Activated T-cell treated with anti-CD3 and anti-CD28 coated beads for 4 hours (primary cell): ENCODE measurements at places on chromosomes 12 and 14.
A peak's percentile ranks its signal among the peaks of the same experiment; 100 is the strongest.

GRCh38 chr12:124829708-124830304 is 33.9 kb downstream of the SCARB1 start:
- DNase-seq: no peak

DNA sequence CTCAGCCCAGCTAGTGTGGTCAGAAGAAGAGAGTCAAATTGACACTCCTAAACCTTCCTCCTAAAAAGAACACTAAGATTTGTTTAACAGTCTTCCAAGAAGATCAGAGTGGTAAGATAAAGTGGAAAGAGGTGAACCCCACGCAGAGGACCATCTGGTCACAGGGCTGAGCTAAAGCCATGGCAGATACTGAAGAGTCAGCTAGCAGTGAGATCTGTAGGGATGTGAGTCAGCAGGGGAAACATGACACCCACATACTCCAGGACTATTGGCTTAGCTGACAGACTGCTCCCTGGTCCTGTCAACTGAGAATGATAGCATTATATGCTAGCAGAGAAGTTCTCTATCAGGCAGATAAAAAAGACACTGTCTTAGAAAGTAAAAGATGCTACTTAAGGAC is 269.4 kb upstream of the ALG10 start:
- no peak for DNase-seq

DNA sequence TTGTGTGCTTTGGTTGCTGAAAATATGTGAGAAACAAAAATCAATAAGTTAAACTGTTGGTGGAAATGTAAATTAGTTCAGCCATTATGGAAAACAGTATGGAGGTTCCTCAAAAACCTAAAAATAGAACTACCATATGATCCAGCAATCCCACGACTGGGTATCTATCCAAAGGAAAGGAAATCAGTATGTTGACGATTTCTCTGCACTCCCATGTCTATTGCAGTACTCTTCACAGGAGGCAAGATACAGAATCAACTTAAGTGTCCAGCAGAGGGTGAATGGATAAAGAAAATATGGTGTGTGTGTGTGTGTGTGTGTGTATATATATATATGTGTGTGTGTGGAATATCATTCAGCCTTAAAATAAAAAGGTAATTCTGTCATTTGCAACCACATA is 159.5 kb downstream of the PTPRO start:
- DNase-seq: no peak

DNA sequence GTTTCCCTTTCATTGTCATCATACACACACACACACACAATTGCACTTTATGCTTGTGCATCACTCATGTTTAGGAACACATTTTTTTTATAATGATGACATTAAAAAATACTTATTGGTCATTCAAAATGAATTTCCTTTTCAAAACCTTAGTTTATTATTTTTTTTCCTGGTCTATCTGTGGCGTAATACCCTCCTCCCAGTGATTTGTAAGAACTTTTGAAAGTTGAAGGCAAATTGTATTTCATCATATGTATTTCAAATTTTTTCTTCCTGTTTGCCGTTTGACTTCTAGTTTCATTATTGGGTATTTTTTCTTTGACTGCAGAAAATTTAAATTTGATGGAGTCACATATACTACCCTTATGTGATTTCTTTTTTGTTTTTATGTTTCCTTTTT is 2.5 kb upstream of the LRRK2 start:
- DNase-seq: no peak

GRCh38 chr12:120278137-120279069 is 12.9 kb upstream of the PXN start:
- DNase-seq: no peak

DNA sequence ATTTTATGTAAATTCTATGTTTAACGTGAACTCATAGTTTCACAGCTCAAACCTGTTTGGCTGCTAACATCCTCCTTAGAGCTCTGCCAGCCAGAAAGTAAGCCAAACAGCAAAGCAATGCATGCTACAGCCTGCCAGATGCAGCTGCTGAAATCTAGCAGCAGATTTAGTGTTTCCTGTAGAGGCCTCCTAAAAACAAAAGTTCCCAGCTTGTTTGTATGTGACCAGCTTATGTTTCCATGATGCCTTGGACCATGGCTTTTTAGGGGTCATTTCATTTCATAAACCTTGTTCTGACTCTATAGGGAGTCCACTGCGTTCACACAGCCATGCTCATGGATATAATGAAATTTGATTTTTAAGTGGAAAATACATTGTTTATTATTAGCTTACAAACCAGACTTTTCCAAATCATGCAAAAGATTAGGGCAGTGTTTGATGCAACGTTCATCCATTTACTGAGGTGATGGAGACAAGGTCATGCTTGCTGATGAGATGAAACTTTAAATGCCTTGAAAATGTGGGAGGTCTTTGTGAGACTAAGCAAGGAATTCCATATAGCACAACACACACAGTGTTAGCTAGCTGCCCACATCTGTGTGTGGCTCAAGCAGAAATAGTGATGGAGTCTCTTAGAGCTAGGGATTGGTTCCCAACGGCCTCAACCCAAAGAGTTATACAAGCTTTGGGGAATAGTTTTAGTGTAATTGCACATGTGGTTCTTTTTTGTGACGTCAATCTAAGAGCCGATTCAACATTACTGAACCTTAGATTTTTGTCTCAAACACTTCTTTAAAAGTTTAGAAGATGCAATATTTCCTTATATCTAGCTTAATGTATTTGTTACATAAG is 157.5 kb upstream of the LRIG3 start:
- no peak for DNase-seq

DNA sequence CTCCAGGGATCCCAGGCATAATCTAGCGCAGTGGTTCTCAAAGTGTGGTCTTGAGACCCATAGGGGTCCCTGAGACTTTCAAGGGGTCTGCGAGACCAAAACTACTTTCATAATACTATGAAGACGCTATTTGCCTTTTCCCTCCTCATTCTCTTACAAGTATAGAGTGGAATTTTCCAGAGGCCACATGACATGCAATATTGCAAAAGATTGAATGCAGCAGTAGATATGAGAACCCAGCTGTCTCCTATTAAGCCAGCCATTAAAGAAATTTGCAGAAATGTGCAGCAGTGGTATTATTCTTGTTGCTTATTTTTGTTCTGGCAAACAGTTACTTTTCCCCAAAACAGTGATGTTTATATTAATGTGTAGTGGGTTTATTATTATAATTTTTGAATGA is 62.8 kb downstream of the VWF start:
- DNase-seq: no peak

GRCh38 chr12:6182279-6182898 is 17.8 kb upstream of the CD9 start:
- no peak for DNase-seq

- no peak for DNase-seq
Measured at GRCh38 chr12:117178301-117178700, 12.0 kb downstream of the FBXO21 start.

DNA sequence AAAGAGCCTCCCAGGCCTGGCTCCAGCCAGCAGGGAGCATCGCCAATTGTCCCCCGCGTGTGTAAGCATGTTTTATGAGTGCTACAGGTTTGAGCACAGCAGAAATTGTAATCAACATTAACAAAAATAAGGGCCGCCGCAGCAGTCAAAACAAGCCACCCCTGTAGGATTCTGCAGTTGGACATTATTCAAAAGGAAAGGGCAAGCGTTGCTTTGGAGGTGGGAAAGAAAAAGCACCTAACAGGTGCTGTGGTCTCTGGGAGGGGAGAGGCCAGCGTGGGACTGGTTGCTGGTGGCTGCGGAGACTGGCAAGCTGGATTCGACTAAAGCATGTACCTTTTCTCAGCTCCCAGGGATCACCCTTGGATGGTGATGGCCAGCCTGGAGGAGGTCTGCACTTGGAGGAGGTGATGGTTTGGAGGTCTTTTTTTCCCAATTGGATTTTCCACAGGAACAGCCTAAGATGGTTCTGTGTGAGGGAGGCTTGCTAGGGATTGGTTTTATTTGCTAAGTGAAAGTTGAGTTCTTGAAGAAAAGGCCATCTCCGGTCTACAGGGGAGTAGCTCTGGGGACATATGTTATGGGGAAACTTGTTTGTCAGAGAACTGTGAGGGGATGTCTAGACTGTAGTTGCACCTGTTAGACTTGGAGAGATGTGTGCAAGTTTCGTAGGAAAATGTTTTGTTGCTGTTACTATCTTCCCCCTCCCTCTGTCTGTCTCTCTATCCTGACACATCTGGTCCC is 2.0 kb downstream of the DYRK2 start:
- DNase-seq: no peak

GRCh38 chr14:81222126-81222525 is 1.4 kb upstream of the GTF2A1 start:
- DNase-seq: no peak

DNA sequence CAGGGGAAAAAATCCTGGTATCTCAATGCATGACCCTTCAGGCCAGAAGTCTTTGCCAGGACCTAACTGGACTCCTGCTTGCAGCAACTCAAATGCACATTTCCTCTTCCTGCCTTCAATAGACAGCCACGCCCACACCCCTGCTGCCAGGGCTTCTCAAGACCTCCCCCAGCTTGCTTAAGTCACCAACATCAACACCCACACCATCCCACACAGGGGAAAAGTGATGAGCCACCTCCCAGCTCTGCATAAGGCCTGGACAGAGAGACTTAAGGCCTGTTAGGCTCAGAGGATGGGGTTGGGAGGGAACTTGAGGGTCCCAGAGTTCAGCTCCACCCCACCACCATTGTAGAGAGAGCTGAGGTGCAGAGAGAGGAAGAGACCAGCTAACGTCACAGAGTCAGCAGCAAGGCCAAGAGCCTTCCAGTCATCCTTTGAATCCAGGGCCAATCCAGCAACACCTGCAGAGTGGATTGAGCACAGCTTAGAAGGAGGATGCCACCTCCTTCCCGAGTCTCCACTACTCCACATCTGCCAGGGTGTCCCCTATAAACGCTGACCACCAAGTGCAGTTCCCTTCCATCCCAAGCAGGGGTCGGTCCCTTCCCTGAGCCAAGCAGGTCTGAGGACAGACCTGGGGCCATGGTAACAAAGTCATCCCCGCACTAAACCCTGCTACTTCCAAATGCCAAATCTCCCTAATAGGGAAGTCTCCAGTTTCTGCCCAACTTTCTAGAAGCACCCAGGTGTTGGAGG is 50.0 kb downstream of the KDM2B start:
- peak; percentile 89 for DNase-seq

- no peak for DNase-seq
Measured at GRCh38 chr12:93645702-93646101, 31.5 kb upstream of the CRADD start.

GRCh38 chr12:122990961-122991622 is 10.6 kb downstream of the ARL6IP4 start:
- no peak for DNase-seq

- no peak for DNase-seq
Measured at GRCh38 chr12:75271576-75271975, 58.5 kb downstream of the CAPS2 start.

DNA sequence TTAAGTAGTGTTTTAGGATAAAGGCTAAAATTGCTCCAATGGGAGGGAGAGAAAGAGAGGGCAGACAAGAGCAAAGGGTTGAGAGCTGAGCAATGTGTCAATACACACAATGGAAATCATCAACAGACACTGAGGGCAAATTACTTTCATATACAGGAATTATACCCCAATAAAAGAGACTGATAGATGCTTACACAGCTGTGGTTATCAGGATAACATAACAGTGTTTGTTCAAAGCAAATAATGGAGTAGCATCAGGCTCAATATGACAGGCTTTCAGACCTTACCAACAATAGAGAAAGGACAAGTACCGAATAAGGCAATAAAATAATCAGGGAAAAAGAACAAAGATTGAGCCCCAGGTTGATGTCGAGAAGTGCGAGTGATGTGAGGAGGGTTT is 53.4 kb upstream of the DIO2 start:
- DNase-seq: no peak

GRCh38 chr12:110896559-110896958 is 23.8 kb downstream of the MYL2 start:
- DNase-seq: no peak

DNA sequence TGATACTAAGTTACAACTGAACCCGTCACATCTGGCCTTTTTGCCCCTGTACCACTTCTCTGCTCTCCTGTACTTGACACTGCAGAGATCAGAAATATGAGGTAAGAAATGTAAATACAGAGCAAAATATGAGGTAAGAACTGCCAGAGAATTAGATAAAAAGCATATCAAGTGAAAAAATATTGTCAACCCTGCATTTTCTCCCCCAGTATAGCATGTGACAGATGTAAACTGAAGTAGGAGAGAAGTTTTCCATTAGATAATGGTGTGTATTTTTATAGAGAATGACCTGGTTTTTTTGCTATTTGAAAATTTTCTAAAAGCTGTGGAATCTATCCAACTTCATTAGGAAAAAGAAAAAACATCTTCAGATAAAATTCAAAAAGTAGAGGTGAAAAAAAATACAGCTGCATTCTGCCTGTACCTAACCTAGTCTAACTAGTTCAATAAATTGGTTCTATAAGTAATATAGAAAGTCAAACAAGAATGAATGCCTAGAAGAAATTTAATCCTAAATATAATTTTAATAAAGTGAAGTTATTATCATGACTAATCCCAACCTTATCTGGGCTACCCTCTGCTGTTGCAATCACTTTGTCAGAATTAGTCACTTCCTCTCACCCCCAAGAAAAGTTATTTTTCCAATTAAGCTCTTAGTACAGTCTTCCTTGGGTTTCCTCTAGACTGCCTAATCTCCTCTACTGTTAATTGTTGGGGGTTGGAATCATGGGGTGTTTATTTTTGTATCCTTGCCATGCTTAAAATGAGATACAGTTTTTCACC is 210.0 kb downstream of the RASSF9 start:
- DNase-seq: no peak

GRCh38 chr14:98229656-98230366 is 1042.2 kb downstream of the BCL11B start:
- DNase-seq: no peak

- no peak for DNase-seq
Measured at GRCh38 chr12:57832966-57833365, 13.6 kb downstream of the CTDSP2 start.

DNA sequence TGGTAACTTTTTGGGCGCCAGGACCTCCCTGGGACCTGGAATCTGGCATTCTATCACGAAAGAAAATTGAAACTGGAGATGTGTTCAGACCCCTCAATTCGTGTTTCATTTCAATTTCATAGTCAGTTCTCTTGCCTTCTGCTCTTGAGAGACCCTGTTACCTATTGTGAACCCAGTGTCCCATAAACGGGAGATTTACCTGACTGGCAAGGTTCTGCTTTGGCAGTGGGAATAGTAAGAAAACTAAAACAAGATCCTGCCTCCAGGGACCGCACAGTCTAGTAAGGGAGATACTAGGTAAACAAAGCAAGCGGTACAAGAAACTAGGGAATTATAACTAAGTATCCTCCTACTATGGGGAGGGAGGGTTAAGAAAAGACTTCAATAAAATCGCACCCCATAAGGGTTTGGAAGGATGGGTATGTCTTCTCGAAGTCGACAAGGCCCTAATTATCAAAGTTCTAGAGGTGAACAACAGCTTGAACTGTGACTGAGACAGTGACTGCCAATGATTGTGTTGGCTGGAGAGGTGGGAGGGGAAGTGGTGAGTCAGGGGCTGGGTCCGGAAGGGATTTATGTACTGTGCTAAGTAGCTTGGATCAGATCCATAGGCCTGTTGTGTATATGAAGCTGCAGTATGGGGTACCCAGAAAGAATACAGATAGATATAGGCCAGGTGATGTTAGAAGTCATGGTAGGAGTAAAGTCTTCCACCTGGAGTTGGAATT is 754 bp downstream of the ACSS3 start:
- DNase-seq: no peak

GRCh38 chr14:78633752-78634151 is 463.6 kb downstream of the NRXN3 start:
- no peak for DNase-seq

- no peak for DNase-seq
Measured at GRCh38 chr14:34853041-34853440, 22.1 kb downstream of the BAZ1A start.

- no peak for DNase-seq
Measured at GRCh38 chr12:103780992-103781391, 60.0 kb downstream of the NT5DC3 start.

- DNase-seq: no peak
Measured at GRCh38 chr12:40793471-40793870, 101.2 kb downstream of the CNTN1 start.
